Astrocyte (in vitro differentiated cells and primary cell): ENCODE measurements at places on chromosomes 2 and 18. TPM values are rescaled to one million over a fixed set of nuclear protein-coding genes. Genes with fewer than 3 reads are reported as not detected.

- peak; percentile 68 for DNase-seq
Measured at GRCh38 chr2:88658326-88658725, 31.1 kb upstream of the EIF2AK3 start.

- no peak for DNase-seq
Measured at GRCh38 chr18:59980188-59980637, 80.4 kb downstream of the PMAIP1 start.

DNA sequence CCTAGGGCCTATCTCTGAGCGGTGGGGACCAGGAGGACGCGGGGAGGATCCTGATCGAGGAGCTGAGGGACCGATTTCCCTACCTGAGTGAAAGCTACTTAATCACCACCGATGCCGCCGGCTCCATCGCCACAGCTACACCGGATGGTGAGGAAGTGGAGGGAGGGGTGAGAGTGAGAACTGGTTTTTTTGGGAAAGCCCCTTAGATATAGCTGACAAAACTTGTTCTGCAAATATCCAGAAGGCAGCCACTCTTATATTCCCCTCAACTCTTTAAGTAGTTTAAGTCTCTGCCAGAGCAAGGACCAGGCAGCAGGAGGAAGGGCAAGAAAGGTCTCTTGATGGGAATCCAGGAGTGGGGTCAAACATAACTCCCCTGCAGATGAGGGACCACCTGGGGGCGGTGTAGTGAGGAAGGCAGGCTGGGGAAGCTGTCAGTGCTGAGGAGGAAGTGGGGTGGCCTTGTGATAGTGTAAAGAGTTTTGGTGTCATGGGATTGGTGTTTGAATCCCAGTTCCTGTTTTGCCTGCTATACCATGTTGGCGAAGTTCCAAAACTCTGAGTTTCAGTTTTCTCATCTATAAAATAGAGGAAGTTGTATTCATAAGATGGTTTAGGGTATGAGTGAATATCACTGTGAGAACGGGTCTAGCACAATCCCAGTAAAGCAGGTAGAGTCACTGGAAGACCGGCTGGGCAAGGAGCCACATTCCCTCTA lies 3.4 kb downstream of the NAGK start:
- no peak for DNase-seq

The RESP18 gene
- not detected in 2 replicates for total RNA-seq

The MARCO gene
- not detected in 2 replicates for total RNA-seq

The SPATA3 gene
- total RNA-seq = not detected in 2 replicates

GRCh38 chr2:144475044-144475443 lies 44.9 kb downstream of the ZEB2 start:
- no peak for DNase-seq

- no peak for DNase-seq
Measured at GRCh38 chr2:219695145-219695709, 67.8 kb downstream of the SLC4A3 start.

The SERPINB12 gene
- total RNA-seq = not detected in 2 replicates

The ANTXR1 gene
- 67.8 and 71.7 TPM in 2 replicates for total RNA-seq

The ERBB4 gene
- total RNA-seq = 0.72 and 1.2 TPM in 2 replicates

- DNase-seq = peak; percentile 86
Measured at GRCh38 chr18:69257861-69258458, 142.7 kb upstream of the DOK6 start.

The SULT1C2 gene
- total RNA-seq = 0.23 TPM in 1 of 2 replicates, not detected in the other
